ENCODE measurements at places on chromosomes 16 and 17.

DNA sequence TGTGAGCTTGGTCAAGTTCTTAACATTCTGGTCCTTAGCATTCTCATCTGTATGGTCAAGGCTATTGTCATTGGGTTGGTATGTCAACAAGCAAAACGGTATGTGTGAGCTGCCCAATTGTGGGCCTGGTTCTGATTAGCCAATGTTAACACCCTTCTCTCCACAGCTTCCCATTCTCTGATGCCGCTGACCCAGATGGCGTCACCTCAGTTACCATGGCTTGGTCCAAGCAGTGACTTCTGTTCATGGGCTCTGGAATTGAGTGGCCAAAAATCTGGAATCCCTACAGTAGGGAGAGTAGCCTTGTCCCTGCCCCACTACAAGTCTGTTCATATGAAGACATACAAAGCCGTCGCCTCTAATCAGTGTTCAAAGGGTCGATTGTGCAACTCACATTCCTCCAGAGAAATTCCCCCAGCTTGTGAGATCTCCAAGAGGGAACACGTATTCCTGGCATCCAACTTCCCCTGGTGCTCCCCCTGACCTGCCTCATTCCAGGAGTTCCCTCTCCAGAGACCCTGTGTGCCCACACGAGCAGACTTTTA is 15.8 kb downstream of the TMEM98 start:
- no peak for DNase-seq

DNA sequence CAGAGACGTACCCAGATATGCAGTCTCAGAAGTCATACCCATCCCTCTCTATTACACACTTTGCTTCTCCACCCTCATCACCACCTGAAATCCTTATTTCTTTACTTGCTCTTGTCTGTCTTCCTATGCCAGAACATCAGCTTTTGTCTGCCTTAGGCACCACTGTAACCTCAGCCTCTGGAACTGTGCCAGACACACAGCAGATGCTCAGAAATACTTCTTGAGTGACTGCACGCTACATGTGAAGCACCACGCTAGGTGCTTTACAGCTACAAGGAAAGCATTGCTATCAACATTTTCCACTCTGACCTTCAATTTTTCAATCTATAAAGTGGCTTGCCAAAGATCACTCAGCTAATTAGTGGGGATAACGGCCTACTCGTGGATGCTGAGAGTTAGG is 226.8 kb downstream of the CHD9NB start:
- no peak for DNase-seq

- no peak for DNase-seq
Measured at GRCh38 chr17:47882247-47882646, 13.8 kb upstream of the SP2 start.

DNA sequence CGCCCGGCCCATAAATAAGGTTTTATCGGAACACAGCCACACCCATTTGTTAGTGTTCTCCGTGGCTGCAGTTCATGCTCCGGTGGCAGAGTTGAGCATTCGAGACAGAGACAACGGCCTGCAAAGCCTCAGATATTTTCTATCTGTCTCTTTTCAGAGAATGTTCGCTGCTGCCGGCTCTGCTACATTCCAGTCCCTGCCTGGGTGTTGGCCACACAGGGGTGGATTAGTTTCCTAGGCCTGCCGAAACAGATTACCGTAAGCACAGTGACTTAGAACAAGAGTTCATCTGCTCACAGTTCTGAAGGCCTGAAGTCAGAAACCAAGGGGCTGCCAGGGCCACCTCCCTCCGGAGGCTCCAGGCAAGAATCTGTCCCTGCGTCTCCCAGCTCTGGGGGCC is 19.1 kb upstream of the GSG1L start:
- no peak for DNase-seq

- DNase-seq: no peak
Measured at GRCh38 chr17:75013092-75013559, 656 bp downstream of the MRPL58 start.

DNA sequence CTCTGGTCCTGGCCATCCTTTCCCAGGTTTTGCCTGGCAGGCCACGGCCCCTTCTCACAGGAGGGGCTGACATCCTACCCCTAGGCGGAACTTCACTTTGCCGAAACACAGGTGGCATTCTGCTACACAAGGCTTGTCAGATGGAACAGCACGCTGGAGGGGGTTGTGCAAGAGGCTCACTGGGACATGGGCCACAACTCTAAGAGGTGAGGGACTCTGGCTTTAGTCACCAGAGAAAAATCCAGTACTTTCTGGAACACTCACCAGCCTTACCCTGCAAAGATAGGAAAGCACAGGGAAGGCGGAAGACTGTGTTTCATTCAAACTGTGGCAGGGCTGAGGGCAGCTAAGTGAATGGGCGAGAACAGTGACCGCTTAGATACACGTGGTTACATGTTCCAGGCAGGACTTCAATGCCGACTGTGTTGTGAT is 18.3 kb downstream of the CDC42EP4 start:
- no peak for DNase-seq

- no peak for DNase-seq
Measured at GRCh38 chr16:21145738-21146137, 4.9 kb downstream of the DNAH3 start.

- no peak for DNase-seq
Measured at GRCh38 chr17:4777969-4778760, 6.5 kb downstream of the TM4SF5 start.

DNA sequence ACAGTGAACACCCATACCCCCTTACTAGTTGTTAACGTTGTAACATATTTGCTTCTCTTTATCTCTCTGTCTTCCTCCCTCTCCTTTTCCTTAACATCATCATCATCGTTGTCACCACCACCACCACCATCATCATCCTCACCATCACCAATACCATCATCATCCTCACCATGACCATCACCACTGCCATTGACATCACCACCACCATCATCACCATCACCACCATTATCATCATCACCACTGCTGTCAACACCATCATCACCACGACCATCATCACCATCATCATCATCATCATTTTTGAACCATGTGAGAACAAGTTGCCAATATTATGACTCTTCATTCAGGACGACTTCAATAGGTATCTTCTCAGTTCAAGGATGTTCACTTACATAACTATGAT is 35.5 kb downstream of the SHISA6 start:
- no peak for DNase-seq

- no peak for DNase-seq
Measured at GRCh38 chr17:4405038-4405669, 28.6 kb upstream of the SPNS3 start.

DNA sequence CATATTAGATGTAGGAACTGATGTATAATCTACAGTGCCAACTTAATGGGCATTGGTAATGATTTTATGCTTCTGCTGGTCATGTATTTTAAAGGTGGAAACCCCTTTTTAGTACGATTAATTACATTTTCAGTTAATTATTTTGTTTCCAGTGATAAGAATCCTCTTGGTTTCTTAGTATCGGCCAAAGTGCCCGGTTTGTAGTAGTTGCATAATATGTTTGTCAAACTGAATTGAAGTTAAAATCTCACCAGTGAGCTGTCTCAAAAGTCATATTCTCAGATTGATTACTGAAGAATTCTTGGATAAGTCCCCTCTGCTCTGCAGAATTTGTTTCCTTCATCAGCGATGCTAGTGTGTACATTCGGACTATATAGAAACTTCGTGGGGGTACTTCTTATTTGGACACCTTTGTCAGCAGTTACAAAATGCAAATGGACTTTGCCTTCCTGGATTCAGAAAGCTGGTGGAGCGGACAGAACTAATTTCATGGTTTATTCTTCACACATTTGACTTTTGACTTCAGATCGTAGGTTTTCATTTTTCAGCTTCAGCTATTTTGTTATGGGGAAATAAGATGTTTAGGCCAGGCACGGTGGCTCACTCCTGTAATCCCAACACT is 28.2 kb downstream of the SLC47A1 start:
- no peak for DNase-seq
